Stimulated activated CD4-positive, alpha-beta T cell treated with anti-CD3 and anti-CD28 coated beads, Interleukin-12 subunit alpha, Interleukin-12 subunit beta, amount 100 ng/mL, for 4 hours (primary cell): ENCODE measurements at places on chromosomes 1 and 21.

DNA sequence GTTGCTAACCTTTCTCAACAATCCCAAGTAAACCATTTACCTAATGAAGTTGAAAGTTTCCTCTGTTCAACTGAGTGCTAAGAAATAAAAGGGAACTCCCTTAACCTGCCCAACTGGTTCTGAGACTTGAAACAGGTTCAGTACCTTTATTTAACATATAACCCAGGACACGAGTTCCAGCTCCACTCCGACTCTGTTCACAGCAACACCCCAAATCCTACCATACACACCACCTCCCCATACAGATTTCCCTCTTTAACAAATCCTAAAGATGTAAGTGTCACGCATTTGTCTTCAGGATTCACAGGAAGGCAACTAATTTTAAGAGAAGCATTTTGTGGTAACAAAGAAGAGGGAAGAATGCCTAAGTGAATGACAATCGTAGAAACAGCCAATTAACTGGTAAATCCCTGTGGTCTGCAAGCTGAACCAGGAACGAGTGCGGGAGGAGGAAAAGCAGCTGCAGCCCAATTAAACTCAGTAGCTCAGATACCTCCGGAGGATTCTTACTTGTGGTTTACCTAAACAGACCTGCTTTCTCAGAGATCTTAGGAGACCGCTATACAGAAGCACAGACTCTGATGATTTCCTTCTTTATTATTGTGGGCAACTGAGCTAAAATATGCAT, 134.5 kb upstream of the MAGI3 start:
- no peak for DNase-seq

- DNase-seq: no peak
These were observed 632.6 kb downstream of the PTPRU start for GRCh38 chr1:29868944-29869343.

DNA sequence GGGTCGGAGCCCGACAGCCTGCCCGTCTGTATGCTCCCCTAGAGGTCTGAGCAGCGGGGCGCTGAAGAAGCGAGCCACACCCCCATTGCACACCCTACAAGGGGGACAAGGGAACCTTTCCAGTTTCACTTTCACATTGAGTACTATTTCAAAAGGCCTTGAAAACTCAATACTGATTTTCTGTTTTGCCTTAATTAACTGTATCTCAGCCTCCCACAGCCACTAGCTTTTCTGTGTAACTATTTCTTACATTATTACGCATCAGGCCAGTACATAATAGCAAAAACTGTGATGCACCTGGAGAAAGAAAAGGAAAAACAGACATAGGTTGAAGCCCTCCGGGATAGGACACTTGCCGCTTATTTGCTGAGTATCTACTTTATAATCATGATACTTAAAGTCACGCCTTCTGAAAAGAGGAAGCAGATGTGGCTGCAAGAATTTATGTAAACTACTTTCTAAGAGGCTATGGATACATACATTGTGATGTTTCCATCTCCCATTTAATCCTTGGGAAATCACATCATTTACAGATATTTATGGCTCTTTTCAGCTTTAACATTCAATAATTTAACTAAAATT, 1719.5 kb downstream of the MRPL39 start:
- peak; percentile 5 for DNase-seq

DNA sequence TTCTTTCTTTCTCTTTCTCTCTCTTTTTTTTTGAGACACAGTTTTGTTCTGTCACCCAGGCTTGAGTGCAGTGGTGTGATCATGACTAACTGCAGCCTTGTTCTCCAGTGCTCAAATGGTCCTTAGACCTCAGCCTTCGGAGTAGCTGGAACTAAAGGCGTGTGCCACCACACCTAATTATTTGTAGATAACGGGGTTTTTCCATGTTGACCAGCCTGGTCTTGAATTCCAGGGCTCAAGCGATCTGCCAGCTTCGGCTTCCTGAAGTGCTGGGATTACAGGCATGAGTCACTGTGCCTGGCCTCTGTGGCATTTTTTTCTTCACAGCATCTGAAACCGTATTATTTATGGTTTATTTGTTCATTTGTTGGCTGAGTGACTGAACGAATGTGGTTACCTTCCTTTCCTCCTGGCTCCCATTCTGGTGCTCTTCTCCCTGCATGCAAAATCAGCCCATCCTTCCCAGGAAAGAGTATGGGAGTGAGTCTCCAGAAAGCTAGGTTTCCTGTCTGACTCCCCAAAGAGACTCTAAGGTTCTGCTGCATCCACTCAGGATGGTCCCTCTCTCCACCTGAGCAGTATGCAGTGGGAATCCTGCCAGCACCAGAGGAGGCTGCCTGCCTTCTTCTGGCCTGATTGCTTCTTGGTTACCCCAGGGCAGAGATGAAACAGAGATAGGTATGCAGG, 155.0 kb upstream of the BEND5 start:
- DNase-seq: no peak

GRCh38 chr1:44890007-44890406, 47.0 kb upstream of the PTCH2 start:
- no peak for DNase-seq

GRCh38 chr1:202146993-202147392, 2.5 kb upstream of the ARL8A start:
- no peak for DNase-seq

DNA sequence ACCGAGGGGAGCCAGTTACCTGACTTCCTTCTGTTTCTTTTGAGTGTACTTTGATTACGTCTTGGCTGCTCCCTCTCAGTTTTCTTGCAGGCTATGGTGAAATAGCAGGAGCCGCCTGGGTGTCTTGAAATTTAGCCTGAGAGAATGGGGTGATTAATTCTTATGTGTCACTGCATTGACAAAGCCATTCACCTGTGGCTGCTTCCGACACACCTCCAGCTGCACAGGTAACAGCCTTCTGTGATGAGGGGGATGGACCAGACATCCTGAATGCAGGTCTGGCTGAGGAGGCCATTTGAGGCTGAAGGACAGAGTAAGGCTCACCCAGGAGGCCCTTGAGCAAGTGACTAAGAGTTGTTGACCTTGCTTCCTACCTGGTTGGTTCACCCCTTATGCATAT, 16.5 kb downstream of the CACNA1E start:
- no peak for DNase-seq
